Foreskin keratinocyte (primary cell): ENCODE measurements at places on chromosomes 11 and 22. TPM values are rescaled to one million over a fixed set of nuclear protein-coding genes. Genes with fewer than 3 reads are reported as not detected.

GRCh38 chr22:45504373-45505341, 2.0 kb downstream of the FBLN1 start:
- DNase-seq = peak; percentile 49

GRCh38 chr11:121767433-121767832, 314.7 kb upstream of the SORL1-AS1 start:
- peak; percentile 18 for DNase-seq

GRCh38 chr22:46641811-46642266, 21.7 kb downstream of the GRAMD4 start:
- no peak for DNase-seq

- no peak for DNase-seq
These were observed 59.2 kb upstream of the CRTAM start for GRCh38 chr11:122779047-122779629.

- no peak for DNase-seq
These were observed 652 bp upstream of the FOSL1 start for GRCh38 chr11:65900899-65901180.

DNA sequence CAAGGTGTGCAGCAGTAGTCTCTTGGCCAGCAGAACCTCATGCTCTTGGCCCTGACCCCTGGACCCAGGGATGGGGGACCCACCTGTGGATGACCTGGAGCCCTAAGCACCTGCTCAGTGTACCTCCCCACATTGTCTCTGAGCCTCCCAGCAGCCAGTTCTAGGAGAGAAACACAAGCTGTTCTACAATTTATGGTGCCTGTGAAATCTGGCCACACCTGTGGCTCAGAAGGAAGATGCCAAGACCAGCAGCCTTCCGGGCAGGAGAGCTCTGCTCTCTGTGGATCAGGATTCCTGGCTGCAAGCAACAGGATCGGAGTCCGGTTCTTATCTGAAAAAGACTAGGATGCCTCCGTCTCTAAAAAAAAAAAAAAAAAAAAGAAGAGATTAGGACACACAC, 103.6 kb upstream of the ANO1 start:
- DNase-seq = no peak

DNA sequence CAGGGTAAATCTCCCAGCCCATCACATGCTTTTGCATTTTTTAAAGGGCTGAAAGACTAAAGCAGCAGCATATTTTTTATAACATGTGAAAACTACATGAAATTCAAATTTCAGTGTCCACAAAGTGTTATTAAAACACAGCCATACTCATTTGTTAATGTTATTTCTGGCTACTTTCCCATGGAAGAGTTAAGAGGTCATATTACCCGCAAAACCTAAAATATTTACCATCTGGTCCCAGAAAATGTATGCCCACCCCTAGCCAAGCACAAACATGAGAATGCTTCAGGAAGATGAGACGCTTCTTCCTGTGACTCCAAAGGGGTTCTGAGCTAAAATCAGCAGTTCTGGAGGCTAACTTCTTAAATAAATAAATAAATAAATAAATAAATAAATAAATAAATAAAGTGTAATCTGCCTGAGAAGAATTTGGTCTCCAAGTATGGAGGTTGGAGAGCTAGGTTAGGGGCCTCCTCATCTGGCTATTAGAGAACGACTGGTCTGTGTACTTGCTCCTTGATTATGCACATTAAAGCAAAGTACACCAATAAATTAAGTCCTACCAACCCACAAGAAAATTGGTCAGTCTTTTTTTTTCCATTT, 9.7 kb downstream of the IMMP1L start:
- DNase-seq = no peak

DNA sequence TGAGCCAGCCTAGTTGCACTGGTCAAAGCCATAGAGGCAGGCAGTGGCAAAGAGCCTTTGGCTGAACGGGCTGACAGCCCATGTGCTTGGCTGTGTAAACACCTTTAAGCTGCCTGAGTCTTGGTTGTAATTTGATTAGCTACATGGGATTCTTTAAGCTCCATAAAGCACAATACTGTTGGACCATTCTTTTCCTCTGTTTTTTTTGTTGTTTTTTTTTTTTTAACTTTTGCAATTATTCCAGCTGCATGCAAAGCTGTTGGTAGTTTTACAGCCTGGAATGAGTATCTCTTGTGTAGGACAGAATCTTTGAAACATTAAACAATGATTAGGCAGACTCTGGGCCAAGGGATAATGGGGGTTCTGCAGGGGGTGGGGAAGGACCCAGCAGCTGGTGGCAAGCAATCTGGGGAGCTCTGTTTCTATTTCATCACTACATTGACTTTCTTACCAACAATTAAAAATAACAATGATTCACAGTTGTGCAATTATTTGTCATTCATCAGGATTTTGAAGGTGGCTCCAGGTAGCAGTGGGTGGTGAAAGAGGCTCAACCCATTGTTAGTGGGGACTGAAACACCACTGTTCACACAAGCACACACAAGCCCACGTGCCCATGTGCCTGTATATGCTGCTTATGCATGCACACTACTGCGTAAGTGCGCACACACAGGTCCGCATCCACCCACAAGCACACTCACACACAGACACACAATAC, 69.5 kb upstream of the CSNK2A3 start:
- DNase-seq = no peak

DNA sequence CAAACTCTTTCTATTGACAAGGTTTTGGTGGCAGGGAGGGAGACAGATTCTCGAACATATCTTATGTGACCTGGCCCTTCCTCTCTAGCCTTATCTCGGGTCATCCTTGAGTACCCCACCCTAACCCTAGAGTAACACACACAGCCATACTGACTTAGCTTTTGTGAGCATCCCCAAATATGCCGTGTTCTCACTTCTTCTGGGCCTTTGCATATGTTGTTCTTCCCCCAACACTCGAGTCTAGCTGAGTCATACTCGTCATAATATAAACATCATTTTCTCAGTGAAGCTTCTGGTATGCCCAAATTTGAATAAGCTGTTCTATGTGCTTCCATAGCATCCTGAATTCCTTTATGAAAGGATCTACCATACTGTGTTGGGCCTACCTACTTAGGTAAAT, 8.0 kb downstream of the TTC17 start:
- DNase-seq = no peak

DNA sequence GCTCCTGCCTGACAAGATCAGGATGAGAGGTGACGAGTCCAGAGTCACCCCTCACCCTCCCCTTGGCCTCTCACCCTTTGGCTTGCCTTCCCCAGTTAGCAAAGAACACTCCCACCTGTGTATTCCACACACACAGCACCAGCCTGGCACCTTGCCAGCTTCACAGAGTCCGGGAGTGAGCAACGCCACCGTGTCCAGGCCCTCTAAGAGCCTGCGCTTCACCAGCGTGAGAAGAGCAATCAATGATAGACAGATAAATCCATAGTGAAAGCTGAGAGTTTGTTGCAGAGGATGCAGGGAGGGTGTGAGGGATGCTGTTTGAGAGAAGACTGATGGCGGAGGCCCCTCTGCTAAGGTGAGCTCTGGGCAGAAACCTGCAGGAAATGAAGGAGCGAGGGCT, 404.5 kb downstream of the LARGE1 start:
- DNase-seq = no peak

GRCh38 chr11:78961937-78962701, 387.5 kb upstream of the NARS2 start:
- no peak for DNase-seq

GRCh38 chr11:67648796-67649613, 1.5 kb downstream of the ACY3 start:
- no peak for DNase-seq

GRCh38 chr11:17046690-17047089, 30.8 kb downstream of the RPS13 start:
- no peak for DNase-seq

DNA sequence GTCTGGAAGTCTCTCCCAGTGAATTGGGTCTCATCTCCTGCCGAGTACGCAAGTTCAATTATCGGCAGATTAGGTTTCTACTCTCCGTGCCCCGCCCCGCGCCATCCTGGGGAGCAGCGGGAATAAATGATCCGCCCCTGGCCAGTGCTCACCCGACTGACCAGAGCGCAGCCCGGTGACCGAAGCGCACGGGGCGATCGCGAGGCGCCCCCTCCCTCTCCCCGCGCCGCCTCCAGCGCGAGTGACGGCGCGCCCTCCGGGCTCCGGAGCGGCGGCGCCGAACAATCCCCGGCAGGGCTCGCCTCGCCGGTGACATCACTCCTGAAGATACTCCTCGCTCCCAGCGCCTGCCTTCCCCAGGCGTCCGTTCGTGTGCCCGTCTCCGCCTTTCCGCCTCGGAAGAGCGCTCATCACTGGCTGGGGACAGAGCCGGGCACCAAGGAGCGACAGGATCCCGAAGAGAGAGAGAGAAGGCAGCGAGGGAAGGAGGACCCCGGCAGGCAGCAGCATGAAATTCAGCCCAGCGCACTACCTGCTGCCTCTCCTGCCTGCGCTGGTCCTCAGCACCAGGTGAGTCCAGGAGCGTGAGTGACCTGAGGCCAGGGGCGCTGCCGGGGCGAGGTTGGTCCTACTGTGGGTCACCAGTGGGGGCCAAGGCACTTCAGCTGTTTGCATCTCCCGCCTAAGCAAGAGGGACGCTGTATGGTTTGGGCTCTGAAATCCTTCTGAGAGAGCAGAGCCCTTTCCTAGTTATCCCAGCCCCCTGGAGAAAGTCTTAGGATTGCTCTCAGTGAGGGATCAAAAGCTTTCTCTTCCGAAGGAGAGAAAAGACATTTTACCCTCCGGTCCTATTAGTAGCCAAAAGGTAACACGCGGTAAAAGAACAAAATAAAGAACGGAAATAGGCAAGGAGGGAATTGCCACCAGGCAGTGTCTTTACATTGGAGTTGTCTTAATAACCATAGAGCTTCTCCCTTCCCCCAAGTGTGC, at the start of gene LUZP2:
TSS of gene LUZP2 (plus strand) at position 318 of the 990 bp plus-strand sequence.
- DNase-seq = peak; percentile 38

GRCh38 chr11:131816051-131816450, 445.6 kb downstream of the NTM start:
- no peak for DNase-seq

DNA sequence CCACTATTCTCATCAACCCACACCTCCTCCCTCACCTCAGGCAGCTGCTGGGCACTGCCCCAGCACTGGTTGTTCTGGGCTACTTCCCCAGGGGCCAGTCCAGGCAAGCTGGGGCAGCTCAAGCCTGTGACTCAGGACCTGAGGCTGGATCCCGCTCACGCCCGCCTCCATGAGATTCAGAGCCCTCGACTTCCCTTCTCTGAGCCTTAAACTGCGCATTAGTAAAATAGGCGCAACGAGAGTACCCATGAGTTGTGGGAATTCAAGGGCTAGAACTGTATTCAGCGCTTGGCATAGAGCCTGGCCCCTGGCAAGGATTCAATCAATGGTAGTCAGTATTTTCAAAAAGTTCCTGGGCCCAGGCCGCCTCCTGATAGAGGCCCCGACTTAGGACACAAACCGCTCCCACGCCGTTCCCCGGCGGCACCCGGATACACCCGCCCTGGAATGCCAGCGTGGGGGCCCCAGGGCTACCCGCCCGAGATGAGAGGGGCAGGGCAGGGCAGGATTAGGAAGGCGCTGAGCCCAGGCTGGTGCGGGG, 723 bp upstream of the CD82 start:
- DNase-seq = peak; percentile 96

GRCh38 chr11:60930394-60930793, 6.1 kb downstream of the TMEM132A start:
- no peak for DNase-seq

DNA sequence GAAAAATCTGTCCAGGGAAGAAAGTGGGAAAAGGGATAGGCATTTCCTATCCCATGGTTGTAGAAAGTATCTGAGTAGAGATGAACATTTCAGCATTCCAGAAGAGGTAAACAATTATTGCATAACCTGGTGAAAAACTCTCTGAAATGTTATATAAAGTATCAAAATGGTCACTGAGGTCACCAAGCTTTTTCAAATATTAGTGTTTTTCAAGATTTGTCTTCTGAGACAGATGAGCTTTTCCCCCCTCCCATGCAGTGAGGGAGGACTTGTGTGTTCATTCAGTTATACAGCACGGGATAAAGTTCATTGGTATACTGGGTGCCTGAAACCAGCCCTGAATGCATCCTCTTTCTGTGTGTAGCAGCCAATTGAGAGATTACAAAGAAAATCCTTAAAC, 1.9 kb upstream of the DEPDC7 start:
- no peak for DNase-seq

DNA sequence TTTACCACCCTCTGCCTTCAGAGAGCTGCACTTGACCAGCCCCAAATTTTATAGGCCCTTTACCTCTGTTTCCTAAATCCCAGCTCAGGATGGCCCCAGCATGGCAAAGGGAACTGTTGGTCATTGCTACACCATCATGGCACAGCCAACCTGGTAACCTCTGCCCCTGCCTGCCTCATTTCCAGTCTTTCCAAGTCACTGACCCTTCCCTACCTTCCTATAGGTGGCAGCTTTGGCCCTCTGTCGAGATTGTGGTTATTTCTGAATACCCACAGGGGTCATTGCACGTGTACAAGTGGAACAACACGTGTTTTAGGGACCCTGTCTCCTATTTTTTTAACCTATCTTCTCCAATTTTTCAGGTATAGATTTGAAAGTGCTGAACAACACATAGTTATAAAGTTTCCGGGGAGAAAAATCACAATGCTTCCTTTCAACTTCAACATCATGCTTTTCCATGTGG, 2.8 kb downstream of the GALNT18 start:
- no peak for DNase-seq

DNA sequence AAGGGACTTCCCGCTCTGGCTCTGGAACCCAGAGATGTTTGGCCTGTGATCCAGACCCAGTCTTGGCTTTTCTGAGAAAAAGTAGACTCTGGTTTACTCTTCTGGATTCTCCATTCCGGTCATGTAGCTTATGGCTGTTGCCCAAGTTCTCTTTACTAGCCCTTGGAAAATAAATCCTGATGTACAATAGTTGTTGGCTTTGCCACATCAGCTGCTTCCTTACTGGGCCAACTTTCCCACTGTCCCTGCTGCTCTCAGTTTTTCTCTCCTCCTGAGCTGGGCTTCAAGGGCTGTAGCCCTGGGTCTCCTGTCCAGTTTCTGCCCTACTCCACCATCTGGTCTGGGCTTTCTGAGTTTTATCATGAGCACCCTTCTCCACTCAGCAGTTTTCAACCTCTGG, 12.5 kb downstream of the PATZ1 start:
- no peak for DNase-seq

GRCh38 chr22:27247701-27248434, 553.7 kb downstream of the MN1 start:
- DNase-seq = no peak

Gene TP53AIP1
- total RNA-seq = 6.5 and 7.9 TPM in 2 replicates

Gene ASPHD2
- 7.3 and 9.5 TPM in 2 replicates for total RNA-seq

Gene OR51B2
- total RNA-seq = not detected in 2 replicates

Gene POU2AF1
- total RNA-seq = not detected in 2 replicates

Gene EFEMP2
- 12.3 and 16.4 TPM in 2 replicates for total RNA-seq

Gene SCUBE2
- total RNA-seq = 0.78 and 4.1 TPM in 2 replicates

Gene PCNX3
- 30.0 and 30.3 TPM in 2 replicates for total RNA-seq

Gene HEPACAM
- not detected in 2 replicates for total RNA-seq

Gene TPBGL
- not detected in 2 replicates for total RNA-seq

Gene CD6
- total RNA-seq = 0.14 and 0.18 TPM in 2 replicates

Gene PPP6R2
- 34.2 and 34.7 TPM in 2 replicates for total RNA-seq
